Trophoblast cell (in vitro differentiated cells and primary cell): ENCODE measurements at places on chromosomes 4 and X.

DNA sequence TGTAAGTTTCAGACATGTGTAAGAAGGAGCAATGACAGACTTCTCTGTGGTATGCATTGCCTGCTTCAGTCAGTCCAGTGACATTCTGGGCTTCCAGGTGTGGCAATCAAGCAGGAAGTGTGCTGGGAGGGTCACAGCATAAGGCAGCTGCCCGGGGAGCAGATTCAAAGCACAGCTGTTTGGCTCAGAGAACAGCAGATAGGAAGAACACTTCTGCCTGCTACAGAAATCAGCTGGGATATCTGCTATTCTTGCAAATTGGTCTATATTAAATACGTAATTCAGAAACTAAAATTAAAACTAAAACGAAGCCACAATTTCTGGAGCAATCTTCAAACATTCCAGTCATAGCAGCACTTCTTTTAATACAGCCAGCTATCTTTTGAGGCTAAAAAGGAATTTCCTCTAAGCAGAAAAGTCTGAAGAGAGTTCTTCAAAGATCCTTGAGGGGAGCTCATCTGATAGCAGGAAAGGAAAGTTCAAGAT, 47.5 kb upstream of the GALNT7 start:
- peak; percentile 88 for DNase-seq
- no peak overlapping the region for H3K4me3 ChIP-seq
- no peaks in the 10 kb centered on the region for H3K27me3 ChIP-seq
- H3K4me1 ChIP-seq, result peaks cover 3% of the 10 kb centered on the region
- no peak overlapping the region for H3K27ac ChIP-seq
- no peaks in the 10 kb centered on the region for H3K36me3 ChIP-seq

- no peak overlapping the region for H3K27ac ChIP-seq
- H3K27me3 ChIP-seq, result no peaks in the 10 kb centered on the region
- no peak for DNase-seq
- no peak overlapping the region for H3K4me3 ChIP-seq
- H3K36me3 ChIP-seq, result no peaks in the 10 kb centered on the region
- H3K4me1 ChIP-seq, result peaks cover 3% of the 10 kb centered on the region
Measured at GRCh38 chr4:2280531-2281300, 18.8 kb upstream of the MXD4 start.

- H3K4me1 ChIP-seq, result no peaks in the 10 kb centered on the region
- peaks cover 6% of the 10 kb centered on the region for H3K36me3 ChIP-seq
- DNase-seq, result no peak
- no peak overlapping the region for H3K4me3 ChIP-seq
- H3K27me3 ChIP-seq, result no peaks in the 10 kb centered on the region
Measured at GRCh38 chr4:94665500-94666404, 92.0 kb upstream of the BMPR1B start.

DNA sequence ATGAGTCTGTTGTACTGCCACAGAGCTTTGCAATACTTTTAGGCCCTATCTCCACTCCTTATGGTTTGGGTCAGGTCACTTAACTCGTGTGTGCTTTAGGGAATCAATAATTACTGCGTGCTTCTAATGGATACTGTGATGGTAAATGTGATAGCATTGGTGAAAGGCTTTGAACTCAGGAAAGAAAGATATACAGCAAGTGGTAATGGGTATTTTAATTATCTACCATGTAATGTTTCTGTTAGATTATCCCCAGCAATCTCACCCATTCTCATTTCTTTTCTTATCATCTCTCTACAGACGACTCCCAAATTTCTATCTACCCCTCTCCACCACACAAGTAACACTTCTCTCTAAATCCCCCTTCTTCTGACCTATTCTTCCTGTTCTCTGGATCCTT, 128.6 kb downstream of the GPC3 start:
- no peak for DNase-seq
- H3K27ac ChIP-seq, result no peak overlapping the region
- H3K4me1 ChIP-seq, result no peaks in the 10 kb centered on the region
- H3K27me3 ChIP-seq, result no peaks in the 10 kb centered on the region
- H3K36me3 ChIP-seq, result no peaks in the 10 kb centered on the region

DNA sequence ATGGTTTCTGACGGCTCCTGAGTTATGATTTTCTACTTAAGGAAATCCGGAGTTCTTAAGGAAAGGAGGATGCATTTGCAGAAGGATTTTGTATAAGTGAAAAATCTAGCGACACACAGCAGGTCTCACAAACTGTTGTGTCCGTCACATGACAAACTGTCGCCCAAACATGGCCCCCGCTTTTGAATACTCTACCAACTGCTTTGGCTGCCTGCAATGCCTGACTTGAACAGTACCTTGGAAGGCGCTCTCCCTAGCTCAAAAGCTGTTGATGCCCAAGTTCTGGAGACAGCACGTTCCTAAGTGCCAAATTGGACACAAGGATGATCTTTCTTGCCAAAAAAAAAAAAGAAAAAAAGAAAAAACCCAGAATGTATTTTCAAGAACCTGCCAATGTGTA, 103.2 kb downstream of the ENPP6 start:
- no peak overlapping the region for H3K27ac ChIP-seq
- H3K4me3 ChIP-seq, result no peak overlapping the region
- no peaks in the 10 kb centered on the region for H3K27me3 ChIP-seq
- H3K36me3 ChIP-seq, result no peaks in the 10 kb centered on the region
- no peak for DNase-seq
- no peaks in the 10 kb centered on the region for H3K4me1 ChIP-seq
